ENCODE measurements at places on chromosomes 12 and 14.

DNA sequence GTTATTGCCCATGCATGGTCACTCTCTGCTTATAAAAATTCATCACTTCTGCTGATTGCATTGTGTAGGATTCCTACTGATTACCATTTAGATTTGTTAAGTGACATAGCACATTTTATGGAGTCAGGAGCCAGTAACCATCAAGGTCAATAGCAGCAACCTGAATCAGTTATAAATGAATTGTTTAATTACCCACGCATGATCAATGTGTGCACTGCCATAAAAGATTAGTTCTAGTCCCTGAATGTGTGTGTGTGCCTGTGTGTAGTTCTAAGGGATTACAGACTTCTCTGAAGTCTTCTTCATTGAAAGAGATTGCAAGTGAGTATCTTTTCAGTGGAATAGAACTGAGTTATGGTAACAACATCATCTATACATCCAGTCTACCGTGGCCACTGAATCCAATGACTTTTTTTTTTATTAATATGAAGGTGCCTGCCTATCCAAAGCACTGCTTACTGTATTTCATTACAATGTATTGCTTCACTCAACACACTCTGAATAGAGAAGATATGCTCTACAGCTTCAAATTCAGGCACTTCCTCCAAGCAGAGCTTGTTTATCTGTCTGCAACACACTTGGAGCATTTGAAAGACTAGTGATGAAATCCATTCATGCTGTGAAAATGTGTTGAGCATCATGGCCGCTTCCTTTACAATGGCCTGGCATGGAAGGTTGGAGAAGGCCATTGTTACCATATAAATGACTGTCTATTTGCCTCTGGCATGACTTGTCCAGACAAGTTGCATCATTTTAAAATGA lies 381.7 kb downstream of the DIO2 start:
- no peak for DNase-seq

GRCh38 chr12:62239571-62239970 lies 20.6 kb upstream of the USP15 start:
- DNase-seq: no peak

- no peak for DNase-seq
Observed at GRCh38 chr12:46299851-46300250, 31.0 kb upstream of the SLC38A1 start.

DNA sequence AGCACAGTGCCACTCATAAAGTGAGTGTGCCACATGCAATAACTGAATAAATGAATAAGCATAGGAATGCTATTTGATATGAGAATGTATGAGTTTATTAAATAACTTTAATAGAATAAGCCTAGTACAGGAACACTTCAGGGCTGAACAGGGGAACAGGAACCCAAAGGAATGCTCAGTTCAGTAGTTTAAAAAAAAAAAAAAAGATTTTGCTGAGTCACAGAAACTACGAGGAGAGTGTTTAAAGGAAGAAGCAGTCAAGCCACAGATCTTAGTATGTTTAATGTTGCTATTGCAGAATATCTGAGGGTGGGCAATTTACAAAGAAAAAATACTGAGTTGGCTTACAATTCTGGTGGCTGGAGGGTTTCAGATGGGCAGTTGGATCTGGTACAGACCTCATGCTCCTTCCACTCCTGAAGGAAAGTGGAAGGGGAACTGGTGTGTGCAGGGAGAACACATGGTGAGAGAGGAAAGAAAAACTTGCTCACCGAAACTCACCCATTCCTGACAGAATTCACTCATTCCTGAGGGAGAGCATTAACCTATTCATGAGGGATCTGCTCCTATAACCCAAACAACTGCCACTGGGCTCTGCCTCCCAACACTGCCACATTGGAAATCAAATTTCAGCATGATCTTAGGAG lies 880.3 kb upstream of the MGAT4C start:
- no peak for DNase-seq

DNA sequence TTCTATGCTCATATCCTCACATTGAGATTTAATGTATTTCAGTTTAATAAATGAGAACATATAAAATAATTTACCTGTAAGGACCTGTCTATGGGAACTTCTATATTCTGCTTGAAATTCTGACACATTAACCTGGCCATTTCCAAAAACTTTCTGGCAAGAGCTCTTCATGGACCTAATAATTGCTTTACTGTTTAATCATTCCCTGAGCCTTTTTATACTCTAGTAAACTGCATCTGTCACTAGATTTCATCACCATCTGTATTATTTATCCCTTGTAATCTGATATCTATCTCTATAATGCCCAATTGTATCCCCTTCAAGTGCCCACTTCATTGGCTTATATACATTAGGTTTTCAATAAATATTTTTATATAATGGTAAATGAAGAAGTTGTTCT lies 327.7 kb downstream of the RAD51B start:
- no peak for DNase-seq

DNA sequence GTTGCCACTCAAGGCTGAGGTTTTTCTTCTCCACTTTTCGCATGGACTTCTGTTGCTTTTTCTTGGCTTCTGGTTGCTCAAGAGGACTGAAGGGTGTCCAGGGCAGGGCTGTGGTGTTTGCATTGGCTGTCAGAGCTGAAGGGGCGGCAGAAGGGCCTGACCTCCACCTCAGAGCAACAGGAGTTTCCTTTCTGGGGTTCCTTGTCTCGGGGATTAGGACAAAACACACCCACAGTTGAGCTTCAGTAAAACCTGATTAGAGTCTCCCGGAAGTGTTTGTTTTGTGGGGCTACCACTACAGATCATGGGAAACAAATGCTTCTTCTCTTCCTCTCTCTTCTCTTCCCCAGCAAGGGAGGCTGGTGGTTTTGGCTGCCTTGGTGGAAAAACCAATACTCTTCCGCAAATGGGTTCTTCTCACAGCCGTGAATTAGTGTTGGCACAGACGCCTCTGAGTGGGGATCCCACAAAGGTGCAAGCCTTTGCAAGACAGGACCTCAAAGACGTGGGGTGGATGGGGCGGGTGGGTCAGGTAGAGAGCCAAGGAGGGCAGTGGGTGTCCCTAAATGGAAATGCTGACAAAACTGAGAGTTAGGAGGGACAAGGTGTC lies 317.7 kb upstream of the TBX3 start:
- no peak for DNase-seq

DNA sequence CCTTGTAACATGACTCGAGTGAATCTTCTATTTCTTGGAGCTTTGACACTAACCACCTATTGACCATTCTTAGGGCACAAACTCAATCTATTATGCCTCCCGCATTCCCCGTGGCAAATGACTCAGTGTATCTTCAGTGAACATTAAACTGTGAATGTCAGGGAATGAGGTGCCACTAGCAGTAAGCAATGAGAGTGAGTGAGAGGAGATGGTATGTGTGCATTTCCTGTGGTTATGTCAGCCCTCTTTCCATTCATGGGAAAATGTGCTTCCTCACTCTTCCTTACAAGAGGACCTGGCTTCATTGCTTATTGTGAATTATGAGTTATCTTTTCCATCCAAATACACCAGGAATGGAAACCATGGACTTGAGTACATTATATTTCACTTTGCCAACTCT lies 229.2 kb downstream of the EMP1 start:
- DNase-seq: no peak

GRCh38 chr12:8823565-8824300 lies 1.3 kb downstream of the A2ML1 start:
- peak; percentile 5 for DNase-seq

GRCh38 chr12:116481726-116482125 lies 77.5 kb upstream of the MAP1LC3B2 start:
- DNase-seq: no peak

DNA sequence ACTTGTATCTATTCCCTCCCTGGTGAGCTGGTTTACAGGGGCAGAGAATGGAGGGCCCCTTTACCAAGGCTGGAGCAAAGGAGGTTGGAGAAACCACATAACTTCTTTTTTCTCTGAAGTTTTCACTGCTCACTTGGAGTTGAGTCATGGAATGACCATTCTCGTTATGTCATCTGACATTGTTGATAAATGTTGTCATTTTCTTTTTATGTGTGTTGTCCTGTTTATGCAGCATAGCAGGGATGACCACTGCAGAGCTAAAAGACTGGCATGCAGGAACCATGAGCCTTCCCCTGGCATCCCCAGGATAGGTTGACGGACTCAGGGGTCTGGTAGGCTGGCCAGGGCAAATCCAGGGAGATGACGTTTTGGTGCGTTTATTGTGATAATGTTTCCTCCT lies 256.8 kb upstream of the DDHD1 start:
- no peak for DNase-seq

DNA sequence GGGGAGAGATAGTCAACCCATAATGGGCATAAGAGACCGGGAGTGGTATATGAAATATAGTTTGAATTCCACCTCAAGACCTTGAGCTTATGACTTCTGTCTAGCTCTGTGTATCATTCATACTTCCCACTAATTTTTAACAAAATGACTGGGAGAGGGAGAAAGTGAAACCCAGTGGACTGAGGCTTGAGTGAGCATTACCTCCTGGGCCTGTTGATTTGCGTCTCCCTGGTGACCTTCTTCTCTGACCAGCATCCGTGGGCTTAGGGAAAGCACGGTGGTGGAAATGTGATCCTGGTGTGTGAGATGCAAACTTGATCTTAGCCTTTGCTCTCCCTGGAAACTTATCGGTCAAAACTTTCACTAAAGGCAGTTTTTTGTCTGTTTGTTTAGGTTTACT lies 207.9 kb upstream of the BCL2L14 start:
- no peak for DNase-seq

GRCh38 chr14:102537981-102538601 lies 28.5 kb upstream of the ANKRD9 start:
- DNase-seq: no peak

- no peak for DNase-seq
Observed at GRCh38 chr12:80352474-80352873, 91.6 kb upstream of the PTPRQ start.

GRCh38 chr12:100445081-100445481 lies 28.6 kb upstream of the NR1H4 start:
- DNase-seq: no peak

DNA sequence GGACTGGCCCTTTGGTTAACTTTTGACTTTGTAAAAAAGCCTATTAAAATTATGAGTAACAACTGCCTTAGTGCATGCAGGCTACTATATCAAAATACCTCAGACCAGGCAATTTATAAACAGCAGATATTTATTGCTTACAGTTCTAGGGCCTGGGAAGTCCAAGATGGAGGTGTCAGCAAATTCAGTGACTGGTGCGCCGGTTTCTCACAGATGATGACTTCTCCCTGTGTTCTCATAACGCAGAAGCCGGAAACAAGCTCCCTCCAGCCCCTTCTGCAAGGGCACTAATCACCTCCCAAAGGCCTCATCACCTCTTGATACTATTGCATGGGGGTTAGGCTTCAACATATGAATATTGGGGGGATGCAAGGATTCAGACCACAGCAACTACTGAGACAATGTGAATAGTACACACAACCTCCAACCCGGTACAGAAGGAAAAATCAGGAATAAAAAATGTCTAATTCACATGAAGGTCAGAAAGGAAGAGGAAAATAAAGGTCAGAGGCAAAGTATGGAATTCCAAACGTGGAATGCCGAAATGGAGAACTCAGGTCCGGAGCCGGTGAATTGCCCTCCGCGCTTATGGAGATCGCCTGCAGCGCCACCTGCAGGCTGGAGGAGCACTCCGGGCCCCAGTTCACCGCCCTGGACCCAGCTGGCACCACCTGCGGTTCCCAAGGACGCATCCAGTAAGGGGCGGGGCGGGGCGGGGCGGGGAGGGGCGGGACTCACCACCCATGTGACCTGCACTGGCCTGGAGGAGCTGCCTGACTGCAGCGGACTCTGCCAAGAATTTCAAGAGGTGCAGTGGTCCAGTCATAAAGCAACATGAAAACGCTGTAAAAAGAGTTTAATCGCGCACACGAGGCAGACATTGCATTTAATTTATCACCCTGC lies 203.4 kb downstream of the KIF26A start:
- DNase-seq: peak; percentile 56

- DNase-seq: no peak
Observed at GRCh38 chr12:84056-84455, 17.5 kb downstream of the IQSEC3 start.

GRCh38 chr14:102770147-102771123 lies 6.8 kb upstream of the TRAF3 start:
- no peak for DNase-seq

- no peak for DNase-seq
Observed at GRCh38 chr14:24179294-24179960, 7.5 kb downstream of the REC8 start.

GRCh38 chr12:1360441-1361210 lies 233.8 kb downstream of the FBXL14 start:
- no peak for DNase-seq

- DNase-seq: no peak
Observed at GRCh38 chr12:95848575-95849388, 10.0 kb upstream of the SNRPF start.

DNA sequence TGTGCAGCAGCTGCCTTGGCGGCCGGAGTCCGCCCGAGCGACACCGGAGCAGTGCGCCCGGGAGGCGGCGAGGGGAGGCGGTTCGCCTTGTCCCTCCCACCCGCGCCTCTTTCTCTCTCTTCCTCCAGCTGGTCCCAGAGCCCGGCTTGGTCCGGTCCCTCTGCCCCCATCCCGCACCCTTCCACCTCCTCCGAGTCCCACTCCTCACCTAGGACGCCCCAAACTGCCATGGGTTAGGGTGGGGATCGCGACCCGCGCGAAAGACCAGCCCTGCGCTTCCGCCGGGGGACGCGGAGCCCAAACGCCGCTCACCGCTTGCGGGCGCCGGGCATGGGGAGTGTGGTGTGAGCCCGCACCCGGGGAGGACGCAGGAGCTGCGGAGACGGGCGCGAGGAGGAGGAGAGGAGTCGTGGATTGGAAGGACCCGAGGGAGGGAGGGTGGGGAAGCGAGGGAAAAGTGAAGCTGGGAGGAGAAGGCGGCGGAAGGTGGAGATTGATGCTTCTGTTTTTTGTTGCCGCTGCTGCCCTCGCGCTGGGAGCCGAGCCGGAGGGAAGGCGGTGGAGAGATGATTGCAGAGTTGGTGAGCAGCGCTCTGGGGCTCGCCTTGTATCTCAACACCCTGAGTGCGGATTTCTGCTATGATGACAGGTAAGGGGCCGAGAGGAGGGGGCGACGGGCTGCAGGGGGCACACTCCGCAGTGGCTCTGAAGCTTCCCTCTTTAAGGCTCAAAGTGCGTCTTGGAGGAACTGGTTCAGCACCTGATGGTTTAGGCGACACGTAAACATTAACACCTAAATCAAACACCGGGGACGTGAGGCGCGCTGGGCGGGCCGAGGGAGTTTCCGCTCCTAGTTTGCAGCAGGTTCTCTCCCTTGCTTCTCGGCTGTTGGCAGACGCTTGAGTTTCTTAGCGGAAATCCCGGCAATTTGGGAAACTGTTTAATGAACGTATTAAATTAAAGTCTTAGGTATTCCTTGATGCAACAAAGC lies 610 bp downstream of the TMTC2 start:
- DNase-seq: peak; percentile 72

GRCh38 chr12:67795236-67795635 lies 146.7 kb downstream of the DYRK2 start:
- no peak for DNase-seq

DNA sequence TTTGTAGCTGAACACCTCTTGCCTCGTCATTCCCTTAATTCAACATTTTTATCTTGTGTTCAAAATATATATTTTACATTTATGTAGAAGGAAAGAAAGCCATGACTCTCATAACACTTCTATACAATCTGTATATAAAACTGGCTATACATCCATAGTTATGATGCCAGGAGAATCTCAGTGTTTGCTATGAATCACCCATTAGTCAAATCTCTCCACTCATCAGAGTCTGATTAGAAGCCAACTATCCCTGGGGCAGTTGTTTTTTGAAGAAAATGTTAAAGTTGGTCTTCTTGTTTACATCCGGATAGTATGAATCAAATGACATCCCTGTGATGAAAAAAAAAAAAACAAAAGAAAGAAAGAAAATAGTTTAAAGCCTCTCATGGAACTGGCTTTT lies 503.9 kb downstream of the NELL2 start:
- no peak for DNase-seq
